ENCODE measurements at places on chromosomes 2 and 18.

DNA sequence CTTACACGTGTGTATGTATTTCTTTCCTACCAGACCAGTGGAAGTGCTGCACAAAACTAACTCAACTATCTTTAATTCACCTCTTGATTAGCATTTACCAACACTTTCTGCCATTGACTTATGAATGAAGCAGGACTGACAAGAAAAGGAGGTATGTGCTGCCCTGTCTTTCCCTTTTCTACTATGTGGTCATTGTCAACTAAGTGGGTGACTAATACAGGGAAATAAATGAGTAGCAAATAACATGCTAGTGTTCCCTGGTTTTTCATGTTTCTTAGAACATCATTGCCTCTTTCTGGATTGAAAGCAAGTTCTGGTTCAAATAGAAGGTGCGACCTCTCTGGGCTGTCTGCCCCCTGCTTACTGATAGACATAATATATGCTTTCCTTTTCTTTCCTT is 58.0 kb downstream of the LINC00305 start:
- no peak for DNase-seq

GRCh38 chr2:654896-655295 is 22.3 kb downstream of the TMEM18 start:
- DNase-seq = no peak

- no peak for DNase-seq
Measured at GRCh38 chr2:177076636-177077179, 135.9 kb upstream of the HNRNPA3 start.

DNA sequence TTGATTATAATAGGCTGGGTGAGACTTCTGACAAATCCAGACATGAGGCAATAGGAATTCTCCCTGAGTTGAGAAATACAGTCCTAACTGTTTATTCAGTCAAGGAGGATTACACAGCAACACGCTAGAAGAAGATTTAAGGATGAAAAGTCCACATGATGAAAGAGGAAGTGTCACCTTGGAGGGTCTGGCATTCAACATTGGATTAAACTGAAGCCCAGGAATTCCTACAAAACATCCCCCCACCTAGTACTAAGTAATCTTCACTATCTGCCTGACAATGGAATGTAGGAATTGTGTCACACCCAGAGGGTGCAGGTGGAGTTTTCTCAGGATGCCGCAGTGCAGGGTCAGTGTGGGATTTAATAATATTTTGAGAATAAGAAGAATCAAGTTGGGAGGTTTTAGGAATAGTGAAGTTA is 142.4 kb downstream of the SOCS6 start:
- DNase-seq = no peak

DNA sequence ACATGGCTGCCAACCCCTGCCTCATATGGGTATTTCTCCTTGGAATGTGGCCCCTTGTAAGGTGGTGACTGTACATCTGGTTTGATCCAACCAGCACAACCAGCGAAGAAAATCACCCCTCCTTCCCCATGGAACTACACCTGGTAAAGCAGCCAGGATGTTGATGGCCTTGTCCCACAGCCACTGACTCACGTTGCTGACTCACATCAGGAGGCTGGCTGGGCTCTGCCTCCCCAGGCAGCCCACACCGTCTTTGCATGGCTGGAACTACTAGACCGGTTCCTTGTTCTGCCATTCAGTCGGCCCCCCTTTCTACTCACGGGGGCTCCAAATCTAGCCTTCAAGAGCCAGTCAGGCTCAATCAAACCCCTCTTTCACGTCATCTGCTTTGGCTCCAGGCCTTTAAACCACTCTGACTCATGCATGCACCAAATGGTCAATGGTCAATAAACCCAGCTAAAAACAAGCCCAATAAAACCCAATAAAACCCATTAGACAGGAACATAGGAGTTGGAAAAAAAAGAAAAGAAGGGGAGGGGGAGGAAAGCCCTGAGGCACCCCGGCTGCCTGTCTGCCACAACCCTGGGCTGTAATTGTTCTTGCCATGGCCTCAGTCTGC is 114.8 kb downstream of the PLB1 start:
- peak; percentile 36 for DNase-seq

GRCh38 chr2:6955511-6956136 is 38.4 kb downstream of the RNF144A start:
- DNase-seq = no peak

- no peak for DNase-seq
Measured at GRCh38 chr2:138115666-138116065, 151.4 kb downstream of the HNMT start.

GRCh38 chr18:21184396-21184996 is 57.5 kb upstream of the GREB1L start:
- DNase-seq = no peak

- DNase-seq = peak; percentile 56
Measured at GRCh38 chr18:13216092-13216582, 2.4 kb upstream of the LDLRAD4 start.

DNA sequence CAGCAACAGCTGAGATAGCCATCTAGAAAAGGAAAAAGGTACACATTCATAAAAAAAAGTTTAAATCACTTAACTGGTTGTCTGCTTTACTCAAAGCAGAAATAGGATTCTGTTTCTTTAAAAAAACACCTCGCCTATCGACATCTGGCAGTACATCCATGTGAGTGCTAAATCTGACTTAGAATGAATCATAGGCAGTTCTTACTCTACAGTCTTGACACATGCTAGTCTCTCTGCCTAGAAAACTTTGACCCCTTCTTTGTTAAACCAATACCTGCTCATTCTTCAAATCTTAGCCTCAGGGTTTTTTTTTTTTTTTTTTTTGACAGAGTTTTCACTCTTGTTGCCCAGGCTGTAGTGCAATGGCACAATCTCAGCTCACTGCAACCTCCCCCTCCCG is 37.1 kb upstream of the GPR75 start:
- DNase-seq = no peak

GRCh38 chr2:230842473-230842872 is 22.3 kb upstream of the ITM2C start:
- DNase-seq = no peak

- DNase-seq = no peak
Measured at GRCh38 chr2:158677542-158677941, 117.6 kb upstream of the DAPL1 start.

GRCh38 chr2:164621764-164622105 is 453 bp upstream of the GRB14 start:
- no peak for DNase-seq

DNA sequence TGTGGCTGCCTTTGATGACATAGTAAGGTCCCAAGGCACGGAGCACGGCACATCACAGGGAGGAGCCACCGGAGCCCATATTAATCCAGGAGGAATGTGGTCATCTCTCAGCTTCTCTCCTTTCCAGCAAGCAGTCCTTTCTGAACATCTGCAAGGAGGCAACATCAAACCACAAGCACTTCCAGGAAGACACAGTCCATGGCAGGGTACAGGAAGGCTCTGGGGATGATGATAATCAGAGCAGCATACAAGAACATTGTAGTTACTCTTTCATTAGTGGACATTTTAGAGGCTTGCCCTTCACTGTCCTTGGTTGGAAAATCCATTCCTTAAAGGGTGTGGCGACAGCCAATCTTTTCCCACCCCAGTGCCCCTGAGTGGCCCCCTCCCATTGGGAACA is 31.1 kb downstream of the YPEL5 start:
- DNase-seq = no peak

- DNase-seq = peak; percentile 36
Measured at GRCh38 chr18:44733069-44733753, 52.5 kb downstream of the SETBP1 start.

GRCh38 chr18:45880876-45881558 is 55.5 kb downstream of the SIGLEC15 start:
- no peak for DNase-seq

GRCh38 chr2:28401411-28401810 is 8.8 kb downstream of the FOSL2 start:
- DNase-seq = no peak

DNA sequence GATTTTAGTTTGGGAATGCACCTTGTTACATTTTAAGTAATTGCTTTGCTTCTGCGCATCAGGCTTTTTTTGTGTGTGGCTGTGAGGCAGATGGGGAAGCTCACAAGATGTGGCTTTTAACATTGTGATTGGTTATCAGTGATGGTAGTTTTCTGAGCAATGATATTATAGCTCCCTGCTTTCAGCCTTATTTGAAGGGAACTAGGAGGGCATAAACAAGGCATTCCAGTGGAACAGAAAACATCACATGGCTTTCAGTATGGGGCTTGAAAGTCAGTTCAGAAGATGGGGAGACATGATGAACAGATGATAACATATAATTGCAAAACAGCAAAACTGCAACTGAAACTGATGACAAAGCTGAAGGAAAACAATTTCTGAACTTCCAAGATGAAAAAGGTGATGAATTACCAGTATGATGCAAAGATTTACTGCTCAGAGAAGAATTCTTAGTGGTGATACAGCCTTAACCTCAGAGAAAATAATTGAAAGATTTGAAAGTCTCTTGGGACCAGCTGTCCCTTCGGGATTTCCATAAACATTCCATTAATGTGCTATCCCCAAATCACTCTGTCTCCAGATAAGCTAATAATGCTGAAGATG is 439.7 kb downstream of the RND3 start:
- no peak for DNase-seq

- DNase-seq = no peak
Measured at GRCh38 chr18:80243204-80243603, 4.1 kb downstream of the PARD6G start.

GRCh38 chr18:42018831-42019230 is 63.8 kb downstream of the PIK3C3 start:
- no peak for DNase-seq

DNA sequence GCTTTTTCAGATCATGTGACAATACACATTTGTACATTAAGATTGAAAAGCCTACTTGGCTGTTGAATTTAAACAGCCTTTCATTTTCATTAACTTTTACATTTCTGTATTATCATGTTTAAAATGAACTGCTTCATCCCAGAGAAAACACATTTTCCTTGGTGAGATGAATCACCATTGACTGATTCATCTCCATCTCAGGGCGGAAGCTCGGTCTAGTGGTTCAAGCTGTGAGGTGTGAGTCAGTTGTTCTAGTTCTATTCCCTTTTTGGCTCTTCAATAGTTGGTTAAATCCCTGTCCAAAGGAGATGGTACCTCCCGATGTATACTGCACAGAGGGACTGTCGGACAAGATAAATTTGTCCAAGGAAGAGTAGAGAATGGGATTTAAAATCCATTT is 189.7 kb downstream of the ADCYAP1 start:
- DNase-seq = no peak

DNA sequence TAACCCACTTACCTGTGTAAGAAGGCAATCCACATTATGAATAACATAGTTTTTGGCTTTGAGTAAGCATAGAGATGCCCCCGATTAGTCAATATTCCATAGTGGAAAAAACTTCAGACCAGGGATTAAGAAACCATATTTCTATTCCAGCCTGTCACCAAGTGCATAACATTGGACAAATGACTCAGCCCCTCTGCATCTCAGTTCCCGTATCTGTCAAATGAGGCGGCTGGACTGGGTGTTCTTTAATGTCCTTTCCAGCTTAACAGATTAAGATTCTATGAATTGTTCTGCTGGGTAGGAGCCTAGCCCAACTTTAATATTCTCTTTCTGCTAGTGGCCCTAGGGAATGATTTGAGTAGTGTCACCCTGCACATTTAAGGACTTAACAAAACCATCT is 11.8 kb upstream of the FTCDNL1 start:
- no peak for DNase-seq

DNA sequence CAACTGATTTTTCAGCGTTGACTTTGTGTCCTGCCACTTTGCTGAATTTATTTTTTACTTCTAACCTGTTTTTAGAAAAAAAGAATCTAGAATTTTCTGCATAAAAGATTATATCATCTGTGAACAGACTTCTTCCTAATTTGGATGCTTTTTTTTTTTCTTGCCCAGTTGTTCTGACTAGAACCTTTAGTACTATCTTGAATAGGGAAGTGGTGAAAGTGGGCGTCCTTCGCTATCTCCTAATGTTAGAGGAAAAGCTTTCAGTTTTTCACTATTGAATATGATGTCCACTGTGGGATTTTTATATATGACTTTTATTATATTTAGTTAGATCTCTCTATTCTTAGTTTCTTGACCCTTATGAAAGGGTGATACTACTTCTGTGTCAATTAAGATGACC is 25.7 kb upstream of the KCNJ13 start:
- no peak for DNase-seq

GRCh38 chr18:39951142-39951720 is 2003.8 kb upstream of the PIK3C3 start:
- no peak for DNase-seq

DNA sequence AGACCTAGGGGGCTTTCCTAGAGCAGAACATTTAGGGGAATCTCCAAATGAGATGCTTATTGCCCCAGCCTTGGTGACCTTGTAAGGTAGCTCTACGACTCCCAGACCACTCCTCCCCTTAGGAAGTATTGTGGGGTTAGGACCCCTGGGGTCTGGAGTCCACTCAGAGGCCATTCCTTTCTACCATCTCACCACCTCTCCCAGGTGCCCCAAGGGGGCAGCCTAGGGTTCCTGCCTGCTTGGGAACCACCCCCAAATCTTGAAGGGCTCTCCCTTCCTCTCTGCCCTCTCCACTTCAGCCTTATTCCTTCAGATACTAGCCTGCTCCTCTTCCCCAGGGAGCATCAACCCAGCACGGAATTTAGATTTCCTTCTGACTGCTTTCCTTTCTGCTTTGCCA is 17.5 kb upstream of the EXOC6B start:
- DNase-seq = no peak

- DNase-seq = no peak
Measured at GRCh38 chr2:62604336-62604735, 98.3 kb upstream of the TMEM17 start.

DNA sequence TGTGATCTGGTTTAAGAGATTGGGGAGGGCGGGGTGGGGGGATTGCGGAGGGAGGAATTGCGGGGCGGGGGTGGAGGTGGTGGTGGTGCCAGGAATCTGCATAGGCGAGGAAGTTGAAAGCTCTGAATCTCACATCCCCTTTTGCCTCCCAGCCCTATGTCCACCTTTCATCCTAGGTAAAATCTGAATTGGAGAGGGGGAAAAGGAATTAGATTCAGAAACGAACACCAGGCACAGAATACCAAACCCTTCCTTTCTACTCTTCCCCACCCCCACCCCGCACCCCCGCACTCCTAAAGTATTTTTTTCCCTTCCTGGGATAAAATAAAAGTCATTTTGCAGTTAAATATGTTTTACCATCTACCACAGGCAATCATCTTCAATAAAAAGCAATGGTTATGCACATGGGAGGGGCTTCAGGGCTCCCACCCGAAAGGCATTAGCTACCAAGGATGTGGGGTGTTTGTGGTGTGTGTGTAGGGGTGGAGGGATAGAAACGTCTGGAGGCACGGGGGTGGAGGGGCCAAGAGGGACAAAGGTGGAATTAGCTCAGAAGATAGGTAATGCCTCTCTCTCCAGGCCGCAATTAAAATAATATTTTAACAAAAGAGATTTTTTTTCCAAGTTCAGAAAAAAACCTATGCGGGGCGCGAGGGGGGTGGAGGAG is 1.8 kb downstream of the IGFBP5 start:
- DNase-seq = no peak

DNA sequence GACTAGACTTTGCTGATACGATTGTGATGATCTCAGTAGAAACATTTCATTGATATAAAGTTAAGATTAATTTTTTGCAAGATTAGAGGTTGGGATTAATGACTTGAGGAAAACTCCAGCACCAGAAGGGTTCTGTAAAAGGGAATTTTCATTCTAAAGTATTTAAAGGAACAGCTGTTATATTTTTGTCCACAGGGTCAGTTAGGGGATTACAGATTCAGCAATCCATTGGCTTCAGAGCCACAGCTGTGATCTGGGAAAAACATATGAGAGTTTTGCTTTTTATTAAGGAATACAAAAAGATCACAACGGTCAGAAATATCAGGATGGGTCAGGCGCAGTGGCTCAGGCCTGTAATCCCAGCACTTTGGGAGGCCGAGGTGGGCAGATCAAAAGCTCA is 19.6 kb upstream of the REV1 start:
- no peak for DNase-seq

- DNase-seq = no peak
Measured at GRCh38 chr2:170155723-170156253, 22.2 kb upstream of the MYO3B start.
